ENCODE measurements at places on chromosomes 3 and 15.

DNA sequence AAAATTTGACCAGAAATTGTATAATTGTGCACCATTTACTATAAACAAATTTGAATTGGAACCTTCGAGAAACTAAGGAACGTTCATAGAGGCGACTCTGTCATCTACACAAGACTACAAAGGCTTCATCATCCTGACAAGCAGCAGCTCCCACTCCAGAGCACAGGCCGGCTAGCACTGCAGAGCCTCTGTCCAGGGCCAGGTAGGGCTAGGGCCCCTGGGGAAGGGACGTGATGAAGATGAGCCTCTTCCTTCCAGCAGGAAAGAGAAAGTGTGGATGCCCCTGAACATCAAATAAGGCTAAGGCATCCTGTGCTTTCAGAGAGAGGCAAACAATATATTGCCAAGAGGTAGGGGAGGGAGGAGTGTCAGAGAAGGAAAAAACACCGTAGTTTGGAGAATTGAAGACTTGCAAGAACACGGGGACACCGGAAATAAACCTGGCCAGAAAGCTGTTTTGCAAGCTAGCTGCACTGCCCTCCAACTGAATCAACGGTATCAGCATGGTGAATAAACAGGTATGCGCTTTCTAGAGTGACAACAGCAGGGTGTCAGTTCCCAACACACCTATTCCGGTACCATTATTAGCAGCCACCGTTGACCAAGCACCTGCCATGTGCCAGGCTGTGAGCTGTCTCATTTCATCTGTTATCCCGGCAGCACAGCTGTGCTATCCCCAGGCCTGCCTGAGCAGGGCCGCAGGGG, 12.4 kb downstream of the XXYLT1 start:
- DNase-seq, result no peak

DNA sequence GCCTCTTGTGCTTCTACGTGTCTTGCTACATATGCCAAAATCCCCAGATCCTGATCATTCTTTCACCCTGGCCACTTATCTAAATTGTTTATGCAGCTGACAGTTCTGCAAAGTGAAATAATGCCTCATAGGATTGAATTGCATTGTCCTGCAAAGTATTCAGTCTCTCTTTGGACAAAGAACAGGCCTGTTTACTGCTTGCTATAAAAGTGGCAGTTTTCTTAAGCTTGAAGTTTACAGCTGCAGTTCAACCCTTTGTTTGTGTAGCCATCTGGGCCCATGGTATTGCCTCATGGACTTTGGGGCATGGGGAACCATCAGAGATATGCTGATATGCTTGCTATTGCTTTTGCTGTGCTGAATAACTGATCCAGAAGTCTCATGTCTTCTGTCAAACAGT, 523.2 kb downstream of the OTOL1 start:
- no peak for DNase-seq

DNA sequence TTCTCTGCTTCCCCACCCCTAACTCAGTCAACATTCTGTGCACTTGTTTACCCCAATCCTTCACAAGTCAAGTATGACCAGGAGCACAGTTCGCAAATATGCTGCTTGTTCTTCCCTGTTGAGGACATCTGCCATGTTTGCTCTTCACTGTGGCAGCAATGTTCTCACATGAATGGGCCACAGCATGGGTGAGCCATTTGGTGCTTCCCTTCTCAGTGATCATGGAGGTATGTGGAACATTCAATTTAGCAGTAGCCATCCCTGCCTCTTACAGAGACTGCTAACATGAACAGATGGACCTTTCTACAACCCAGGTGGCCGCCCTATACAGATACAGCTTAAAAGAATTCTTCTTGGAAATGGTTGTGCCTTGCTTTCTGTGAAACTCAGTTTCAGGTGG, 660.1 kb upstream of the SGO1 start:
- DNase-seq, result no peak

DNA sequence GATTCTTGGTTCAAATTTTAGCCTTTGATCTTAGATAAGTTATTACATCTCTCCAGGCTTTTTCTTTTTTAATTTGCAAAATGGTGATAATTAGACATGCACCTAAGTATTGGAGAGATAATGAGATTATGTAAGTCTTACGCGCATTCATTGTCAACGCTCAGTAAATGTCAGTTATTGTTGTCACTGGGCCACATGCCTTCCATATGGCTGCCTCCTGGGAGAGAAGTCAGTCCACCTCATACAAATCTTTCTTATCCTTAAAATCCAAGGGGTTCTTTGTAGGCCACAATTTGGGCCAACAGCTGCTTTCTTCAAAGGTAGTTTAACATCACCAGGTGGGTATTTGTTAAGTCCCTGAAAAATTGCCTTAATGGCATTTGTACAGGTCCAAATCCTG, 25.5 kb upstream of the PTPRG start:
- DNase-seq, result no peak

GRCh38 chr3:77051591-77051990, 11.7 kb downstream of the ROBO2 start:
- no peak for DNase-seq
